Lung (tissue), 17 donors: ENCODE measurements at places on chromosomes 5 and 9.
A peak's percentile ranks its signal among the peaks of the same experiment; 100 is the strongest.

- no peaks in the 10 kb centered on the region for H3K4me1 ChIP-seq
- no peaks in the 10 kb centered on the region for H3K27me3 ChIP-seq
- H3K27ac ChIP-seq, result peak overlapping the region; percentile 54
- H3K4me3 ChIP-seq, result no peak overlapping the region
- H3K36me3 ChIP-seq, result no peaks in the 10 kb centered on the region
- DNase-seq, result peak; percentile 92
Measured at GRCh38 chr5:67289763-67290521, 93.3 kb upstream of the CD180 start.

GRCh38 chr9:121784731-121785411 is 133.4 kb downstream of the DAB2IP start:
- DNase-seq, result peak; percentile 61
- peaks cover 12% of the 10 kb centered on the region for H3K36me3 ChIP-seq
- H3K4me1 ChIP-seq, result peaks cover 19% of the 10 kb centered on the region
- no peak overlapping the region for H3K27ac ChIP-seq

GRCh38 chr5:142699184-142699720 is 13.4 kb upstream of the FGF1 start:
- no peak overlapping the region for H3K4me3 ChIP-seq
- H3K27me3 ChIP-seq, result no peaks in the 10 kb centered on the region
- H3K36me3 ChIP-seq, result no peaks in the 10 kb centered on the region
- H3K4me1 ChIP-seq, result peaks cover 19% of the 10 kb centered on the region
- peak; percentile 93 for DNase-seq
- H3K27ac ChIP-seq, result no peak overlapping the region

DNA sequence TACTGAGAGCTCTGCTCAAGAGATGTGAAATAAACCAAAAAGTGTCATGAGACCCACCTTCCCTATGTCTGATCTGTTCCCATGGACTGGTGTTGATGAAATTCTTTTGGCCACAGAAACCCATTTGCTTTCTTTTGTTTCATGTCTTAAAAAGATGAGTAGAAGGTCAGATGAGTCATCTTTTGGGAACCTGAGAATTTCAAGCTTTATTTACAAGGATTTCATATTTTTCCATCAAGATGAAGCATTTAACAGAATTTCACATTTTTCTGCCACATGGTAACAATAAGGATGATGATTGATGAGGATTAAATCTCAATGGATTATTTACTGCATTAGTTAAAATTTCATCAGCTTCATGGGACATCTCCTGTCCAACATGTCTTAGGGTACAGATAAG is 337.8 kb downstream of the DEPDC1B start:
- H3K4me3 ChIP-seq, result no peak overlapping the region
- H3K27me3 ChIP-seq, result no peaks in the 10 kb centered on the region
- no peak for DNase-seq
- H3K36me3 ChIP-seq, result no peaks in the 10 kb centered on the region
- no peaks in the 10 kb centered on the region for H3K4me1 ChIP-seq

- no peak overlapping the region for H3K4me3 ChIP-seq
- no peaks in the 10 kb centered on the region for H3K36me3 ChIP-seq
- no peak for DNase-seq
- H3K4me1 ChIP-seq, result no peaks in the 10 kb centered on the region
- no peaks in the 10 kb centered on the region for H3K27me3 ChIP-seq
- H3K27ac ChIP-seq, result no peak overlapping the region
Measured at GRCh38 chr9:27468000-27468399, 56.1 kb upstream of the IFNK start.

- no peaks in the 10 kb centered on the region for H3K36me3 ChIP-seq
- H3K4me3 ChIP-seq, result no peak overlapping the region
- no peak for DNase-seq
- H3K27ac ChIP-seq, result no peak overlapping the region
- H3K4me1 ChIP-seq, result no peaks in the 10 kb centered on the region
Measured at GRCh38 chr9:9913276-9913832, 699.4 kb downstream of the PTPRD start.

GRCh38 chr9:18274693-18275092 is 199.3 kb upstream of the ADAMTSL1 start:
- H3K4me3 ChIP-seq, result no peak overlapping the region
- peak; percentile 81 for DNase-seq
- no peaks in the 10 kb centered on the region for H3K4me1 ChIP-seq
- no peaks in the 10 kb centered on the region for H3K27me3 ChIP-seq
- H3K27ac ChIP-seq, result no peak overlapping the region

DNA sequence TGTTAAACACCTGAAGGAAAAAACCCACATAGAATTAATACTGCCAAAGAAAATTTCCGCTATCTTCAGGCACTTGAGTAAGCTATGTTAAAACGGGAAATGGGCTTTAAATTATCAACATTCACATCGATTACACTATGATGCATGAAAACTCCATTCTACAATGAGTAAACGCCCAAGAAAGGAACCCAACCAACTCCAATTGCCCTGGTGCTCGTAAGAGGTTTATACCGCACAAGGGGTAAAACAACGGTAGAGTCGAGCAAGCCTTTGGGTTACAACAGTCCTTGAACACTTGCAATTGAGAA is 1.0 kb downstream of the AGTPBP1 start:
- H3K27ac ChIP-seq, result peak overlapping the region; percentile 91
- H3K36me3 ChIP-seq, result no peaks in the 10 kb centered on the region
- H3K27me3 ChIP-seq, result no peaks in the 10 kb centered on the region
- peak overlapping the region; percentile 88 for H3K4me3 ChIP-seq

- H3K27ac ChIP-seq, result no peak overlapping the region
- DNase-seq, result peak; percentile 50
- H3K4me3 ChIP-seq, result no peak overlapping the region
Measured at GRCh38 chr9:129232839-129233591, 55.0 kb upstream of the IER5L start.

DNA sequence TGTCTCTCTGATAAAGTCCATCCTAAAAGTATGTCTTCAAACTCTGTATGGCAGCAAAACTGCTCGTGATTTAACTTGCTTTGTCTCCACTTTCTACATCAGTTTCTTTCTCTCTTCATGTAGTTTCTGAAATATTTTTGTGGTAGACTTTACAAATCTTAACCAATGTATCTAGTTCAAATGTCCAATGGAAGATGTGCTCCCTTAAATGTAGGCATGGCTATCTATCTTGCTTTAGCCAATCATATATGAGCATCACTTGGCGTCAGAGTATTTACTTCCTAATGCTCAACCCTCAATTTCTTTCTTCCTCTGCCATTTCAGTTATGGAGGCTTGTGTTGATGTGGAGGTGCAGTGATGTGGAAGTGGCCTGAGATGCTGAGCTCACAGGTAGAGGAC is 206.1 kb upstream of the ZNF608 start:
- no peak overlapping the region for H3K27ac ChIP-seq
- no peaks in the 10 kb centered on the region for H3K36me3 ChIP-seq
- peaks cover 8% of the 10 kb centered on the region for H3K4me1 ChIP-seq
- no peaks in the 10 kb centered on the region for H3K27me3 ChIP-seq

GRCh38 chr9:127796225-127796813 is 6.4 kb upstream of the FPGS start:
- DNase-seq, result peak; percentile 39
- H3K4me1 ChIP-seq, result no peaks in the 10 kb centered on the region
- no peak overlapping the region for H3K27ac ChIP-seq
- no peaks in the 10 kb centered on the region for H3K27me3 ChIP-seq
- no peak overlapping the region for H3K4me3 ChIP-seq

- DNase-seq, result peak; percentile 41
- H3K27ac ChIP-seq, result no peak overlapping the region
- no peaks in the 10 kb centered on the region for H3K27me3 ChIP-seq
- H3K36me3 ChIP-seq, result no peaks in the 10 kb centered on the region
Measured at GRCh38 chr5:82635561-82636288, 357.6 kb upstream of the RPS23 start.

- H3K4me3 ChIP-seq, result no peak overlapping the region
- peaks cover 3% of the 10 kb centered on the region for H3K36me3 ChIP-seq
- DNase-seq, result no peak
- H3K27me3 ChIP-seq, result no peaks in the 10 kb centered on the region
- H3K4me1 ChIP-seq, result peaks cover 5% of the 10 kb centered on the region
Measured at GRCh38 chr9:127776195-127776923, 2.1 kb downstream of the SH2D3C start.

- H3K4me1 ChIP-seq, result no peaks in the 10 kb centered on the region
- no peaks in the 10 kb centered on the region for H3K27me3 ChIP-seq
- H3K27ac ChIP-seq, result no peak overlapping the region
- DNase-seq, result no peak
- H3K4me3 ChIP-seq, result no peak overlapping the region
Measured at GRCh38 chr9:82333671-82334070, 345.1 kb downstream of the SPATA31D1 start.

DNA sequence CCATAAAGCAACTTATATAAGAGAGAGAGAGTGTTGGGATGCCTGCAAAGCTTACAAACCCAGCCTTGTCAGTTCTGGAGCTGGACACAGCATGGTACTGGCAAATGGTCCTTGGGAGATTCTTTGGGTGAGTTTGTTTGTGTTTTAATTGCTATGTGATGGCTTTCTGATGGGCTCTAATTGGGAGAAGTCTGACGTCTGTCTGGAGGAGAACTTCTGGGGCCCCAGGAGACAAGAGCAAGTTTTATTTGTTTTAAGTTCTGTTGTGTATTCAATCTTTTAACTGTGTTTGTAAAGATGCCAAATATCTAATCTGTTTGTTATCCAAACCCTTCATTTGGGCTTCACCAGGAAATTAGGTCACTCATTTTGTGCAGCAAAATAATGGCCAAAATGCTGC is 50.3 kb upstream of the AFAP1L1 start:
- peaks cover 63% of the 10 kb centered on the region for H3K4me1 ChIP-seq
- peak overlapping the region; percentile 7 for H3K27ac ChIP-seq
- no peak overlapping the region for H3K4me3 ChIP-seq

GRCh38 chr5:61069150-61069549 is 93.1 kb downstream of the SMIM15 start:
- no peak for DNase-seq
- H3K4me3 ChIP-seq, result no peak overlapping the region
- H3K36me3 ChIP-seq, result no peaks in the 10 kb centered on the region

DNA sequence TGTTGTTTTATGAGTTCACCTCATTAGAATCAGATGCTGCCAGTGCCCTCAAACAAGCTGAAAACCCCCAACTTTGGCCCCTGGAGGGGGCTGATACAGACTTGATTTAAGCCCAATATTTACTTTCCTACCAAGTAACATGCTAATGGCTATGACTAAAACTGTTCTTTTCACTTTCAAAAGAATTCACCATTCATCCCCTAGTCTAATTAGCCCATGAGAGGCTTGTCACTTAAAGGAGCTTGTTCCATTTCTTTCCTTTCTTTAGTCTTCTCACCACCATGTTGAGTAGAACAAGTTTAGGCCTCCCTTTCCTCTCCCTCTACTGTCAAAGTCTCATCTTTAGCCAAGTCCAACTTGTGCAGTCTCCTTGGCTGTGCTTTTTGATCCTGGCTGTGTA is 50.4 kb downstream of the EPB41L4B start:
- no peaks in the 10 kb centered on the region for H3K4me1 ChIP-seq
- no peak overlapping the region for H3K27ac ChIP-seq
- no peak overlapping the region for H3K4me3 ChIP-seq
- no peaks in the 10 kb centered on the region for H3K27me3 ChIP-seq
- no peak for DNase-seq

- no peaks in the 10 kb centered on the region for H3K36me3 ChIP-seq
- DNase-seq, result no peak
- H3K27ac ChIP-seq, result no peak overlapping the region
- no peak overlapping the region for H3K4me3 ChIP-seq
- H3K27me3 ChIP-seq, result no peaks in the 10 kb centered on the region
Measured at GRCh38 chr5:116681334-116682013, 106.9 kb upstream of the SEMA6A start.

GRCh38 chr9:128144239-128145181 is 4.7 kb upstream of the LCN2 start:
- H3K27me3 ChIP-seq, result no peaks in the 10 kb centered on the region
- no peak for DNase-seq

DNA sequence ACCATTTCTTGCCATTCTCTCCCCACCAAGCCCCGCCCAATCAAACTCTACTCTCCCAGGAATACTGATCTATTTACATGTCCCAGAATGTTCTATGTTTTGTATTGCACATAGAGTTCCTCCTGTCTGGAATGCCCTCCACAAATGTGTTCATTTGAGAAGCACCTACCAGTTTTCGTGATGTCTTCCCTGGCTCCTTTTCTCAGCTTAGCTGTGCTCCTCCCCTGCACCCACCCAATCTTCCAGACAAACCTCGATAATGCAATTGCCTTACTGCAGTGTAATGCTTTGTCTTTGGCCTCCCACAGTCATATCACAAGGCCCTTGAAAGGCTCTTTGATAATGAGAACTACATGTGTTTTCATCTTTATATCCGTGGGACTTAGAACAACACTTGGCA is 214.5 kb upstream of the ANKRD55 start:
- H3K27ac ChIP-seq, result no peak overlapping the region
- no peak overlapping the region for H3K4me3 ChIP-seq
- H3K4me1 ChIP-seq, result no peaks in the 10 kb centered on the region

GRCh38 chr9:4689687-4690104 is 10.3 kb downstream of the CDC37L1 start:
- no peaks in the 10 kb centered on the region for H3K27me3 ChIP-seq
- DNase-seq, result no peak

DNA sequence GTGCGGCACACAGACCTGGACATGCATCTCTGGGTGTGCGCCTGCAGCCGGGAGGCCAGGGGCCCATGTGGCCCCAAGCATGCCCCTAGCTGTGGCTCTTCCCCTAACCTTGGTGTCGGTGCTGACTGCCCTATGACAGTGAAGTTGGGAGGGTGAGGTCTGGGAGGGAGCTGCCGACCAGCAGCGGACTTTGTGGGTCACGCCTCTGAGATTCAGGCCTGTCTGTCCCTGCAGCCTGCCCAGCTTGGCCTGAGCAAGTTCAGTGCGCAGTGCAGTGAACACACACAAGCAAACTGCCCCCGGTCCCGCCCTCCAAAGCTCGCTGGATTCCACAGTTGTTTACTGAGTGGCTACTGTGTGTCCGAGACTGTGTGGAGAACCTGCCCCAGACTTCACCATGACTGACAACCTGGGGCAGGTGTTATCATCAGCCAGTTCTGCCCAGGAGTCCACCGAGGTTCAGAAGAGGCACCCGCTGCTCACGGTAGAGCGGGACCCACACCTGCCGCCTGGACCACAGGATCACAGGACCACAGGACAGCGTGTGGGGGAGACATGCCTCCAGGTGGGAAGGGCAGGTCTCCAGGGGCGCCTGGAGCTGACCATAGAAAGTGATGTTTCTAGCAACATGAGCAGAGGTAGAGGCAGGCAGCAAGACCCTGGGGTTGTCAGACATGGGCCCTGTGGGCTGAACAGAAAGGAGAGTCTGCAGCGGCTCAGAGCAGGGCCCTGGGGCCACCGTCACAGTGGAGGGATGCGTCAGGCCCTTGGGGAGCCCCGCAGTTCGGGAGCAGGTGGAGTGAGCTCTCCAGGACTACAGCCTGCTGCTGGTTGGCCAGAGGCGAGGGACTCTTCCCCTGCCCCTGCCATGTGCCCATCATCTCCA is 105.1 kb downstream of the PHF2 start:
- no peaks in the 10 kb centered on the region for H3K4me1 ChIP-seq
- H3K27ac ChIP-seq, result no peak overlapping the region
- DNase-seq, result peak; percentile 10
- H3K27me3 ChIP-seq, result no peaks in the 10 kb centered on the region
- peaks cover 5% of the 10 kb centered on the region for H3K36me3 ChIP-seq
